ENCODE measurements at places on chromosomes 2 and 18.

- DNase-seq: no peak
These were observed 371.3 kb downstream of the SLC4A3 start for GRCh38 chr2:219998714-219999227.

DNA sequence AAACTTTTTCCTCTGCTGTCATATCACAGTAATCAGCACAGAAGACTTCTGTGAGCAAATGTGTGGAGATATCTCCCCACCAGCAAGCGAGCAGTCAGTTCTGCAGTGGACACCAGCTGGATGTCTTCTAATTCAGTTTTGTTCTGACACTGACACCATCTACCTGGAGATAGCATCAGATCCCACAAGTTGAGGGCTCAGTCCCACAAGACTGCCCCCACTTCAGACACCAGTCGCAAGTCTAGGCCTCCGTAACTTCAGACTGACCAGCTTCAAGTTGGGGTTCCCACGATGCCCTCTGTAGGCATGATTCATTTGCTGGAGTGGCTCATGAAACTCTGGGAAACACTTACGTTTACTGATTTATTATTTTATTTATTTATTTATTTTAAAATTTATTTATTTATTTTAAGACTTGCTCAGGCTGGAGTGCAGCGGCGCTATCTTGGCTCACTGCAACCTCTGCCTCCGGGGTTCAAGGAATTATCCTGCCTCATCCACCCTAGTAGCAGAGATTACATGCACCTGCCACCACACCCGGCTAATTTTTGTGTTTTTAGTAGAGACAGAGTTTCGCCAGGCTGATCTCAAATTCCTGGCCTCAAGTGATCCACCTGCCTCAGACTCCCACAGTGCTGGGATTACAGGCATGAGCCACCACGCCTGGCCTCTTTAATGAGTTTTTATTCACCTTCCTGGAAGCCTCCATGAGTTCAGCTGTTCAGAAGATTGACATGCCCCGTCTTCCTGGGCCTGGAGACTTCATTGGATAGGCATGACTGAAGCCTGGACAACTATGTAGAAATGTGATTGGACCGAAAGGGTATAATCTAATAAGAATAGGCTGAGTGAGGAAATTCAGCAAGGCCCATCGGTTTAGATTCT, 55.7 kb downstream of the PAPOLG start:
- no peak for DNase-seq

GRCh38 chr18:44259610-44260009, 421.1 kb upstream of the SETBP1 start:
- no peak for DNase-seq

DNA sequence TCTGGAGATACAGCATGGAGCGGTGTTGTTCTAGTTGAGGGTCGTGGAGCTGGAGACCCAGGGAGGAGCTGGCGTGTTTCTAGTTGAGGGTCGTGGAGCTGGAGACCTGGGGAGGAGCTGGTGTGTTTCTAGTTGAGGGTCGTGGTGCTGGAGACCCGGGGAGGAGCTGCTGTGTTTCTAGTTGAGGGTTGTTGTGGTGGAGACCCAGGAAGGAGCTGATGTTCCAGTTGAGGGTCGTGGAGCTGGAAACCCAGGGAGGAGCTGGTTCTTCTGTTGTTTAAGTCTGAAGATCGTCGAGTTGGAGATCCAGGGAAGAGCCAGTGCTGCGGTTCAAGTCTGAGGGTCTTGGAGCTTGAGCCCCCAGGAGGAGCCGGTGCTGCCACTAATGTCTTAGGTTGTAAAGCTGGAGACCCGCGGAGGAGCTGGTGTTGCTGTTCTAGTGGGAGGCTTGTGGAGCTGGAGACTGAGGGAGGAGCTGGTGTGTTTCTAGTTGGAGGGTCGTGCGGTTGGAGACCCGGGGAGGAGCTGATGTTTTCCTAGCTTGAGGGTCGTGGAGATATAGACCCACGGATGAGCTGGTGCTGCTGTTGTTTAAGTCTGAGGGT, 155.3 kb downstream of the RTP5 start:
- DNase-seq: no peak

- no peak for DNase-seq
These were observed 196.8 kb upstream of the CYRIA start for GRCh38 chr2:16862471-16862870.

DNA sequence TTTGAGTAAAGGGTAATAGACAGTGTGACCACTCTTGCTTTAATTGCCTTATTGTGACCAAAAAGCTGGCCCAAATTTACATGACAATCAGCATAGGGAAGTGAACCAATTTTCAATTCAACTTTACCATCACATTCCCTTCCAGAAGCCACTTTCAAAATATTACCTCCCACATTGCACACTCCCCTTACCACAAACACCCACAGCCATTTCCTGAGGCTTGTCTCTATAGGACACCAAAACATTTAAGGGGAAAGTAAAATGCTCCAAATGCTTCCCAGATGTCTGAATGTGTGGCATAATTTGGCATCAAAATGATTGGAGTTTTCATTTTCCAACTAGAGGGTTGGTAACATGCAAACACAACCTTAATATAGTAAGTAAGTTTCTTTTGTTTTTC, 616.1 kb downstream of the SLC4A3 start:
- no peak for DNase-seq

DNA sequence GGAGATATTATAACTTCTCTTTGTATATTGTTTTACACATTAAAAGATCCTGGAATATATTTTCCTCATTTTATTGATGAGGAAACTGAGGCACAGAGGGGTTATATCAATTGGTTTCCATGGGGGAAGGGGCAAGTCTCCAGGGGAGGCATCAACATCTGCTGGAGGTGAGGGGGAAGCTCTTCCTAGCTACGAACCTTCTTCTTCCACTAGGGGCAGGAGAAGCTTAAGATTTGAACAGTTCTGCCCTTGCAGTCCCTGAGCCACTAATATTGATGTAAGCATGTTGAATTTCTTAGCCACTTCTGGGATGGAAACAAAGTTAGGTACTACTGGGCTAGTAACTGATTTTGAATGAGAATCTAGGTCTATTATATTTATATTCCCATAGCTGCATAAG, 140.1 kb upstream of the AQP4 start:
- no peak for DNase-seq

- DNase-seq: no peak
These were observed 7.9 kb upstream of the THUMPD2 start for GRCh38 chr2:39786761-39787522.

- DNase-seq: no peak
These were observed 368.3 kb upstream of the SALL3 start for GRCh38 chr18:78611201-78611800.

All from stimulated activated CD4-positive, alpha-beta T cell treated with anti-CD3 and anti-CD28 coated beads, Interleukin-1b, Interleukin-23, amount 100 ng/mL, for 24 hours (primary cell).